Stimulated activated CD8-positive, alpha-beta memory T cell treated with anti-CD3 and anti-CD28 coated beads, Interleukin-2, amount 100 ng/mL, for 1 hour (primary cell): ENCODE measurements at places on chromosomes 3 and 15.
A peak's percentile ranks its signal among the peaks of the same experiment; 100 is the strongest.

DNA sequence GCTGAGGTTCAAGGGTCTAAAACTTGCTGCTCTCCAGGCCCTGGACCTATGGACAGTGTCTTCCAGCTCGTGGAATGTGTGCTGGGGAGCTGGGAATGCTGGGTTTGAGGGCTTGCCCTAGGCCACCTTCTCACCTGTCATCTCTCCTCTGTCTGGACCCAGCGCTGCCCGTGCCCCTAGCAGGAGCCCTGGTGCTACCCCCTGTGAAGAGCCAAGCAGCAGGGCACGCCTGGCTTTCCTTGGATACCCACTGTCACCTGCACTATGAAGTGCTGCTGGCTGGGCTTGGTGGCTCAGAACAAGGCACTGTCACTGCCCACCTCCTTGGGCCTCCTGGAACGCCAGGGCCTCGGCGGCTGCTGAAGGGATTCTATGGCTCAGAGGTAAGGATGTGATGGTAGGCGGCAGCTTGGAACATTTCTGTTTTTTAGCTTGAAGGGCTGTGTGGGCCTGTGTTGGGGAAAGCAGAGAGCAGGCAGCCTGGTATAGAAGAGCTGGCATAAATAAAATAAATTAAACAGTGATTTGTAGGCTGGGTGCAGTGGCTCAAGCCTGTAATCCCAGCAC is 5.1 kb downstream of the CHRD start:
- DNase-seq = no peak

DNA sequence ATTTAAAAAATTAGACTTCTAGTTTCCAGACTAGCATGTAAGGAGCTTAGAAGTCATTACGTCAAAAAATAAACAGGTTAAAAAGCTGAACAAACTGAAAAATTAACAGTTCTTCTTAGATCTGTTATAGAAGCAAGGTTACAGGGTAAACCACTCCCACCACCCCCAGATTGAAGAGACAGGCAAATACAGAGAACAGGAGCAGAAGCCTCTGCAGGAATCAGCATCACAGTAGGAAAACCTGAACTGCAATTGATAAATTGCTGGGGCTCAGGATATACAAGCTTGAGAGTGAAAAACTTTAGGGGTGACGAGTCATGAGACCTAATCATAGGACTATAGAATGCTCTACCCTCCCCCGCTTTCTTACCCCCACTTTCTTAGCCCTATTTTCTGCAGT is 222.3 kb downstream of the UBE2E2 start:
- no peak for DNase-seq

DNA sequence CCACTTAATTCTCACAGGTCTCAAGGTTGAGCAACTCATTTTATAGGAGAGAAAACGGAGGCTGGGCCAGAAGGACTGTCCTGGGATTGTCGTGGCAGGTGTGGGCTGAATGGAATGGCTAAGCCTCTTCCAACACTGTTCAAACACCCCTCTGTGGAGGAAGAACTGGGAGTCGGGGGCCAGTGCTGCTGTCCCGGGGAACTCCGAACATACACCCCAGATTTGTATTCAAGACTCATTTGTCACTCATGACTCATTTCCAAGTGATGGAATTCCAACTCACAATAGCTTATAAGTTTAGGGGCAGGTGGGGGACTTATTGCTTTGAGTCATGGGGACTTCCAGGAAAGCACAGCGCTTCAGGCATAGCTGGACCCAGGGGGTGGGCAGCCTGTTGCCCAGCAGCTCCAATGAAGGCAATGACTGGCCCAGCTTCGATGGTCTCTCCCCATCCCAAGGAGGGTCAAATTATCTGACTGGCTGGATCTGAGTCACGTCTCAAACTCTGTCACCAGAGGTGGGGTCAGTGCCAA is 72.5 kb downstream of the TM2D3 start:
- DNase-seq = no peak

GRCh38 chr3:3151513-3151912 is 24.8 kb downstream of the TRNT1 start:
- no peak for DNase-seq

GRCh38 chr3:73502609-73503583 is 121.8 kb downstream of the PDZRN3 start:
- no peak for DNase-seq

DNA sequence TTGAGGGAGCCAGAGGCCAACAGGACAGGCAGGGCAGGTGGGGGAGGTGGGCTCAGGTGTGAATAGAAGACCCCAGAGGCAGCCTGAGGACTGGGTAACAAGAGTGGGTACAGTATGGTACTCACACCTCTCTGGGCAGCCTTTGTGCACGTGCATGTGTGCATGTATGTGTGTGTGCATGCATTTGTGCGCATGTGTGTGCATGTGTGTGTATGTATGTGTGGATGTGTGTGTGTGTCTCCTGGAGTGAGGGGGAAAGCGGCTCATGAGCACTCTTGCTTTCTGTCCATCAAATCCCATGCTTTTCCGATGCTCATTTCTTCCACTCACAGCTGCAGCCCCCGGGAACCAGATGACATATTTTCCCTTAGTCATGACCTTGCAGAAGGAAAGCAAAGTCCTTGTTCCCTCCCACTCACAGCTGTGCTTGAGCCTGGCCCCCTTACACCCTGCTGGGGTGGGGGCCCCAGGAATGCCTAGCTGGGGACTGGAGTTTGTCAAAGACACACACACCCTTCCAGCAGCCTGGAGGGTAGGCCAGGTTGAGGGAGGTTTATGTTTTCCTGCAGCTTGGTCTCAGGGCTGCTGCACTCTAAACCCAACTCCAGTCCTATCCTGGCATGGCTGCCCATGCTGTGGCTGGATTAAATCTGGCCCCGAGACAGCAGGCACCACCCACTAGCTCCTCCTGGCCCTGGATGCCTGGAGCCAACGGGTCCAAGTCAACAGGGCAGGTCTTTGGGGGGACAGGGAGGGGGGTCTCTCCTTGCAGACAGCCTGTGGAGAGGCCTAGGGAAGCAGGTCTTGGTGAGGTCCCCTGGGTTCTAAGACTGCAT is 22.5 kb downstream of the CCDC33 start:
- DNase-seq = no peak

- no peak for DNase-seq
Measured at GRCh38 chr3:76497636-76498035, 542.3 kb upstream of the ROBO2 start.

GRCh38 chr15:85854345-85855097 is 59.8 kb upstream of the KLHL25 start:
- peak; percentile 8 for DNase-seq

DNA sequence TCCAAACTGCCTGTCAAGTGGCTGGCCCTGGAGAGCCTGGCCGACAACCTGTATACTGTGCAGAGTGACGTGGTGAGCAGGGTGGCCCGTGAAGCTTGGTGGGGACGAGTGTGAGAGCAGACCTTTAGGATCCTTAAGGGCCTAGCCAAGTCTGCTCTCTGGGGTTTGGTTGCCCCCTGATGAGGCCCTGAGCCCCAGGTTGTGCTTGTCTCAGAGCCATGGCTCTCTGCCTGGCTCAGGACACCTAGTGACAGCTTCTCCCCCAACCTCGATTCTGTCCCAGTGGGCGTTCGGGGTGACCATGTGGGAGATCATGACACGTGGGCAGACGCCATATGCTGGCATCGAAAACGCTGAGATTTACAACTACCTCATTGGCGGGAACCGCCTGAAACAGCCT is 14.4 kb downstream of the TYRO3 start:
- DNase-seq = no peak

DNA sequence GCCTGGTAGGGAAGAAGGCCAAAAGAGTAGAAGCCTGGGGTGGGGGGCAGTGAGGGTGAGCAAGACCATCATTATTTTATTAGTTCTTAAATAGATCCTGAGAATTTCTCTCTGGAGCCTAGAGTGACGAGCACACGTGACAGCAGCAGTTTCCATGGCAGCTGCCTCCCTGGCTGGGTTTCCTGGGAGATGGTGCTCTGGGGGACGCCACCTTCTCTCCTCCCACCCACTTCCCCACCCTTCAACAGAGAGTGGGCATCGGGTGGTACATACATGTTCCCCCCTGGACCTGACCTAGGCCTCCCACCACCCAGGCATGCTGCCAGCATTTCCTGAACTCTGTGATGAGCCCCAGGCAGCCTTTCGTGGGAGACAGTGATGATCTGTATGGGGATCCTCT is 12.9 kb downstream of the CELF6 start:
- no peak for DNase-seq

DNA sequence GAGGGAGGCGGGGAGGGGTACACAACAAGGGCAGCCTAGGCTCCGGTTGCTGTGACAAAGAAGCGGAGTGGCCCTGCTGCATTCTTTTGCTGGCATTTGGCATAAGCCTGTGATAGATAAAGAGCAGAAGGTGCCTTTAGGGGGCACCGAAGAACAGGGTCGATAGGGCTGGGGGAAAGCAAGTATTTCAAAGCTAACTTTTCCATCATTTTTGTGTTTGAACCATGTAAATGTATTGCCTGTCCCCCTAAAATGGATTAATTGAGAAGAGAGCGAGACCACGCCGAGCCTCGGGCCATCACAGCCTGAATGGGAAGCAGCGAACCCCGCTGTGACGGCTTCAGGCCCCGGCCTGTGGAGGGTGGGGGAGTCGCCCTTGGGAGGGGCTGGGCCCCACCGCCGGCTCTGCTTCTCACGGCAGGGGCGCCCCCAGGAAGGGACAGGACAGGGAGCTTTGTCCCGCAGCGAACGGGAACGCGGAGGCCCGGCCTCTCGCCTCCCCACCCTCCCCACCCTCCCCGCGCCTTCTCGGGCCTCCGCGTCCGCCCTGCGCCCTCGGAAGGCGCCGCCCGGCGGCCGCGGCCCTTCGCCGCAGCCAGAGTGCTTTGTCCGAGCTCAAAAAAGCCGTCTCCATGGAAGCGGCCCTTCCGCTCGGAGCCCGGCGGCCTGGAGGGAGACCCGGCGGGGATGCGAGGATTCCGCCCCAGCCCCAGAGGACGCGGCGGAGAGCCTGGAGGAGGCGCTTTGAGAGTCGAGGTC is 32.4 kb upstream of the ALDH1L1 start:
- DNase-seq = no peak

- no peak for DNase-seq
Measured at GRCh38 chr15:78315686-78316282, 16.4 kb upstream of the SKIC8 start.

DNA sequence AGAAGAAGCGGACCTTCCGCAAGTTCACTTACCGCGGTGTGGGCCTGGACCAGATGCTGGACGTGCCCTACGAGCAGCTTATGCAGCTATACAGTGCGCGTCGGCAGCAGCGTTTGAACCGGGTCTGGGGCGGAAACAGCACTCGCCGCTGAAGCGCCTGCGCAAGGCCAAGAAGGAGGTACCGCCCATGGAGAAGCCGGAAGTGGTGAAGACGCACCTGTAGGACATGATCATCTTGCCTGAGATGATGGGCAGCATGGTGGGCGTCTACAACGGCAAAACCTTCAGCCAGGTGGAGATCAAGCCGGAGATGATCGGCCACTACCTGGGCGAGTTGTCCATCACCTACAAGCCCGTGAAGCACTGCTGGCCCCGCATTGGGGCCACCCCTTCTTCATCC is 390.4 kb upstream of the MEIS2 start:
- no peak for DNase-seq

- DNase-seq = no peak
Measured at GRCh38 chr3:111277226-111277625, 205.6 kb downstream of the NECTIN3 start.

GRCh38 chr15:64975390-64975789 is 14.3 kb downstream of the SPG21 start:
- DNase-seq = no peak

- no peak for DNase-seq
Measured at GRCh38 chr15:72783004-72783639, 436 bp downstream of the ADPGK start.

GRCh38 chr3:98359250-98359649 is 5.6 kb downstream of the OR5K4 start:
- no peak for DNase-seq

- no peak for DNase-seq
Measured at GRCh38 chr3:177758126-177758525, 560.8 kb upstream of the TBL1XR1 start.

- DNase-seq = no peak
Measured at GRCh38 chr15:42203891-42204290, 4.2 kb downstream of the VPS39 start.

- DNase-seq = no peak
Measured at GRCh38 chr15:27124287-27124871, 153.4 kb downstream of the GABRG3 start.

DNA sequence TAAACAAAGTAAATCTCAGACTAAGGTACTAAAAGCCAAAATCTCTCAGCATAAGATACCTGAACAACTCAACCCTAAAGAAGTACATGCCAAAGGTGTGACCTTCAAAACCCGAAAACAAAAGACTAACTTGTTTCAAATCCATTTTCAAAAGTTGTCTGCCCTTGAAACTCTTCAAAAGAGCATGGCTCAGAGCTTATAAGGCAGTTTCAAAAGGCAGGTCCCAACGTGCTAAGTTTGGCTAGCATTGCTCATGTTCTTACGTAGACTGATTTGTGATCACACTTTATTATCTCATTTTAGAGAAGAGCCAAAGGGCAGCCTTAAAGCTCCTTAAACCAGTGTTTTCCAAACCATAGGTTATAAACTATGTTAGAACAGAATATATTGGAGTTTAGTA is 112.2 kb downstream of the FEZF2 start:
- DNase-seq = no peak

DNA sequence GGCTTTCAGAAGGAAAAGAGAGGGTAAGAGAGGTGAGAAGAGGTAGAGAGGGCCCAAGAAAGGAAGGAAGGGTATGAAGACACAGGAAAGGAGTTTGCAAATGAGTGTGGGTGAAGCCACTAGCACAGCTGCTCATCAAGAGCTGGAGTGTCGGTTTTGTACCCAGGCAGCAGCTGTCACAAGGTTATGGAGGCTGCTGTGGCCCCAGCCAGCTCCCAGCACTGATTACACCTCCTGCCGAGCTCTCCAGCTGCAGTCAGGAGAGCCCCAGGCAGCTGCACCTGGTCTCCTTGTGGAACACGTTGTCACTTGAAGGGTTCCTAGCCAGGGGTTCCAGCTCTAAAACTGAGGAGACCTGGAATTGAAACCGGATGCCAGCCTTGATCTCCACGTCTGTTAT is 60.4 kb upstream of the CHD2 start:
- no peak for DNase-seq

- DNase-seq = no peak
Measured at GRCh38 chr3:142808103-142808917, 80.6 kb downstream of the PCOLCE2 start.

DNA sequence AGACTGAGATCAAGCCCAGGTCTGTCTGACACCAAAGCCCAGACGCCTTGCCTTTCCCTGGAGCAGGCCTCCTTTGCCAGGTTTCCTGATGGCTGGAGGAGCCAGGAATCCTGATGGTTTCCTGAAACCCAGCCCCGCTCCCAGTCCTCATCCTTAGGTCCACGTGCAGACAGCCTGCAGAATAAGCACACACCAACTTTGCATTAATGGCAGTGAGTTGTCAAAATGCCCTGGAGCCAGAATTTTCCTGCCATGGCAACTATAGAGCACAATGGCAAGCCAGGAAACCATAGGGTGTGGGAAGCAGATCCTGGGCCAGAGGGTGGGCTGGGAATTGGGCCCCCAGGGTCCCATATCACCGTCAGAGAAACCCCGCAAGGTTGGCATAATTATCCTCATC is 67.4 kb upstream of the HRH1 start:
- DNase-seq = no peak

- no peak for DNase-seq
Measured at GRCh38 chr15:33211176-33211808, 16.8 kb upstream of the FMN1 start.

GRCh38 chr3:46672349-46672695 is 21.2 kb downstream of the ALS2CL start:
- no peak for DNase-seq

GRCh38 chr15:77759896-77760592 is 127.3 kb upstream of the LINGO1 start:
- DNase-seq = no peak
